Activated CD4-positive, alpha-beta T cell treated with anti-CD3 and anti-CD28 coated beads for 36 hours (primary cell): ENCODE measurements at places on chromosomes 7 and 10.

GRCh38 chr10:77328272-77328816, 309.3 kb downstream of the KCNMA1 start:
- DNase-seq, result peak; percentile 41

DNA sequence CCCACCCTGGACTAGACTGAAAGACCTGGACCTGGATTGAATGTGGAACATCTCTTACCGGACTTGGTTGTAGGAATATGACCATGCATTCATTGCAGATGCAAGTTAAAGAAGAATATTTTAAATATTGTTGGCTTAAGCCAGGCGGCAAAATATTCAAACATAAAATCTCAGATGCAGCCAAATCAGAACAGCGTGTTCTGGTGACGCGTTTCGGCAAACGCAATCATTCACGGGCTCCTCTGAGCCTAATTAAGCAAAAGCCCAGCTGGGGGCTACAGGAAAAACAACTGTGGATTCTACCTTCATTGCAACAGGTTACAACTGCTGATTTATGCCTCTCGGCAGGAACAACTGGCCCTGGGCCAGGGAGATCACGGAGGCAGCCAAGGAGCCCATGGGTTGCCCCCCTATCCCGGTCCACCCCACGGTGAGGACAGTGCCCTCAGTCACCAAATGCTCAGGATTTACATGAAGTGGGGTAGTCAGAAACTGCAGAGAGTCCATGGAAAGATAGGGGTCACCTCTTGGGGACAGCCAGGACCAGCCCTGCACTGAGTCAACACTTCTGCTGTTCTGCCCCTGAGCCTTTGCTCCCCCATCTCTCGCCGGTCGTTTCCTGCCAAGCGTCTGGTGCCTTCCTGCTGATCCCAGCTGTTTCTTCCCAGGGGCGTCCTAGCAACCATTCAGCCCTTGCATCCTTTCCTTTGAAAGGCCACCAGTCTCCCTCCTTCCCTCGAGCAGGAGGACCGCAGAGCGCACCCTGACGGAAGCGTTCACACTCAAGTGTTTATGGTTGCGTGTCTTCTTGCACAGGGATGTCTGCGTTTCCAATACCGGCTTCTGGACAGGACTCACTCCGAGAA, 64.4 kb upstream of the SFMBT2 start:
- DNase-seq, result no peak

- no peak for DNase-seq
These were observed 282.5 kb downstream of the BMPER start for GRCh38 chr7:34187798-34188307.

DNA sequence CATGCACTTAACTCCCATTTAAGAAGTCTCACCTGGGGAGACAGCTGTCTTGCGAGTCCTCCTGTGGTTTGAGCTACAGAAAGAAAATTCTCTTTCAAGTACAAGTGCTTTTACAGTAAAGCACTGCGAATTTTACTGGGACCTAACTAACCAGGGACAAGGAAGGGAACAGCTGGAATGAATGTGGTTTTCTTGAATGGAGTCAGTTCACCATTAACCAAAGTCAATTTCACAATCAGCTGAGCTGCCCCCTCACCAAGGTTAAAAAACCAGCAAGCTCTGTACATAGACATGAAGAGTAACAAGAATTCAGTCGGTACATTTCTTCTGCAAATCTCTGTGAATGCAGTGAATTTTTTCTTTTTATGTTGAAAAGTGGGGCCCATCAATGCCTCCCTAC, 56.3 kb downstream of the GFRA1 start:
- DNase-seq, result no peak

DNA sequence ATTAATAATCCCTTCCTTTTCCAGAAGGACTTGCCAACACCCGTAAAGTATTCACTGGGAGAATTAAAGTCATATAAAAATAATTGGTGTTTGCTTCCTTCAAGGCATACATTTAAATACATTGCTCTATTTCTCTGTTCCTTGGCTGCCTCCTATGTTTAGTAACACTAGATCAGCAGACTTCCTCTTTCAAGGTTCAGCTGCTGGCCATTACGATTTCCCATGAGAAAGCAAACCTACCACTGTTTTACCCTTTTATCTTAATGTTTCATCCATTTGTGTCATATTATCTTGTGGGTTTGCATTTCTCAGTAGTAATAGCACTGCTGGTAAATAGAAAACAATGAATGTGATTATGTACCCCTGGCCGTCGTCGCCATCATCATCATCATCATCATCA, 313.8 kb upstream of the BMPER start:
- no peak for DNase-seq

DNA sequence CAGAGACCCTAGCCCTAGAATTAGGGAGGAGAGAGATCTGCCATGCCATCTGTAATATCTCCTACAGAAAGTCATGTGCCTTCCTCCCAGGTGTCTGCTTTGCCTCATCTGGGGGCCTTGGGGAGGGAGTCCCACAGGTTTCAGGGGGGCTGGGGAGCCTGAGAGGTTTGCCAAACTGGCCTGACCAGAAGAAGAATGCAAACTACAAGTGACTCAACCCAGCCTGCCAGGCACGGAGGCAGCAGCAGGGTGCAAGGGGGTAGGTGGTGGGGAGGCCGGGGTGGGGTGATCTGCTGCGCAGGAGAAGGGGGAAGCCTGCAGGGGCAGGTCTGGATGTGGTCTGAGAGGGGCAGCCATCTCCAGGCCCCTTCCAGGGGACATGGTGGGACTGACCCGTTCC, 9.6 kb upstream of the TRIM8 start:
- no peak for DNase-seq

DNA sequence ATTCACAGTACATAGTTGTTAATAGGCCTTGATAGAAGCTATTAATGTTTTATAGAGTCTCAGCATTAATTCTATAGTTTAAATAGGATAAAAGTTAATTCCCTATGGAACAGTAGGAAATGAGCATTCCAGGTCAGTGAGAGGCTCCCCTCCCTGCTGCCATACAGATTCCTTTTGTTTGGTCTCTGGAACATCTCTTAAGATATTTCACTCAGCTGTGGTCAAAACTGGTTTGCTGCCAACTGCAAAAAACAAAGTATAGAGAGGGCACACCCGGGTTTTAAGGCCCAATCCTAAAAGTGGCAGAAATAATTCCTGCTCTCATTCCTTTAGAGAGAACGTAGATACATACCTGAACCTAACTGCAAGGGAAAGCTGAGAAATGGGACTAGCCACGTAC, 51.3 kb downstream of the MDFIC start:
- DNase-seq, result no peak

DNA sequence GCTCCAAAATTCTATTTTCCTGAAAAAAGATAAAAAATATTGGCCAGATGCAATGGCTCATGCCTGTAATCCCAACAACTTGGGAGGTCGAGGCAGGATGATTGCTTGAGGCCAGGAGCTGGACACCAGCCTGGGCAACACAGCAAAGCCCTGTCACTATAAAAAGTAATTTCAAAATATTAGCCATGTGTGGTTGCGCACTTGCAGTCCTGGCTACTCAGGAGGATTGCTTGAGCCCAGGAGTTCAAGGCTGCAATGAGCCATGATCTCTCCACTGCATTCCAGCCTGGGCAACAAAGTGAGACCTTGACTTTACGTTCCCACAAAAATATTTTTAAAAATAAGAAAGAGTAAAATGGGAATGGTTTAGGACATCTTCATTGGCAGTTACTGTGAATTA, 104.1 kb upstream of the AFAP1L2 start:
- DNase-seq, result no peak

GRCh38 chr7:147432576-147432975, 1158.0 kb upstream of the C7orf33 start:
- DNase-seq, result no peak

- DNase-seq, result no peak
These were observed 42.2 kb downstream of the SUFU start for GRCh38 chr10:102545997-102546396.

GRCh38 chr10:18321371-18321770, 181.1 kb downstream of the CACNB2 start:
- DNase-seq, result no peak

DNA sequence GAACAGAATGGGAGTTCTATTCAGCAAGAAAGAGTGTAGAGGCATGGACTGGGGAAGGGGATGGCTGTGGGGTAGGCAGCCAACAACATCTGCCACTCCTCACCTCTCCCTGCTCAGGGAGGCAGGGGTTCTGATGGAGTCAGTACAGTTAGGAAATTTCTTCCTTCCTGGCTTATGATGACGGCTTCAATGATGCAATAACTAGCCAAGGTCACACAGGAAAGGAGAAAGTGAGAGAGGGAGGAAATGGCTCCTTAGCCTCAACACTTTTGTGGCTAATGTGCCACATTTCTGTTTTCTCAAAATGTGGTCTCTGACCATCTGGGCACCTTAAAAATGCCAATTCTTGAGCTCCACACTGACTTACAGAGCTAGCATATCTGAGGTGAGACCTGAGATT, 79.3 kb upstream of the PDZD8 start:
- no peak for DNase-seq

DNA sequence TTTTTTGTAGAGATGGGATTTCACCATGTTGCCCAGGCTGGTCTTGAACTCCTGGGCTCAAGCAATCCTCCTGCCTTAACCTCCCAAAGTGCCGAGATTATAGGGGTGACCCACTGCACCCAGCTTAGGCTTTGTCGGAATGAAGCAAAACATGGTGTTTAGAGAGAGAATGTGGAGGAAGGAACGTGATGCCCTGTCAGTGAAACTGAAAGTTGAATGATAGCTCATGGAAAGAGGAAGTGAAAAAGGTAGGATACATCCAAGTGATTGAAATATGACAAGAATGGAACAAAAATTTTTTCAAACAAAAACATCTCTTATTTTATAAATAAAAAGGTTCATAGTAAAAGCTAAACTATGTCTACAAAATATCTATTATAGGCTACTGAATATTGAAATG, 5.9 kb downstream of the AKAP9 start:
- DNase-seq, result no peak

DNA sequence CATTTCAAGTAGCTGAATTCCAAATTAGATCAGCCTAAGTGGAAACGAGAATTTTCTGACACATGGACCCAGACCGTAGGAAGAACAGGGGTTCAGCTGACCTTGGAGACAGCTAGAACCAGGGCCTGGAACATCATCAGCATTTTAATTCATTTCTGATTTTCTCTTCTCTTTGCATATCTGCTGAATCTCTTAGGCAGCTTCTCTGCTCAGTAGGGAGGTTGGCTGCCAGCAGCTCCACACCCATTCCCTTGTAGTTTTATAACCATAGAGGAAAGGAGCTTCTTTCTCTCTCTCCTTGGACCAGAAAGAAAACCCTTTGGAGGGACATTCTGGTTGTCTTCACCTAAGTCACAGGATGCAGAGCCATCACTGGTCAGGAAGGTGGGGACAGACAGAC, 36.0 kb downstream of the LMTK2 start:
- no peak for DNase-seq

- DNase-seq, result no peak
These were observed 103.3 kb downstream of the GRB10 start for GRCh38 chr7:50679218-50680007.

DNA sequence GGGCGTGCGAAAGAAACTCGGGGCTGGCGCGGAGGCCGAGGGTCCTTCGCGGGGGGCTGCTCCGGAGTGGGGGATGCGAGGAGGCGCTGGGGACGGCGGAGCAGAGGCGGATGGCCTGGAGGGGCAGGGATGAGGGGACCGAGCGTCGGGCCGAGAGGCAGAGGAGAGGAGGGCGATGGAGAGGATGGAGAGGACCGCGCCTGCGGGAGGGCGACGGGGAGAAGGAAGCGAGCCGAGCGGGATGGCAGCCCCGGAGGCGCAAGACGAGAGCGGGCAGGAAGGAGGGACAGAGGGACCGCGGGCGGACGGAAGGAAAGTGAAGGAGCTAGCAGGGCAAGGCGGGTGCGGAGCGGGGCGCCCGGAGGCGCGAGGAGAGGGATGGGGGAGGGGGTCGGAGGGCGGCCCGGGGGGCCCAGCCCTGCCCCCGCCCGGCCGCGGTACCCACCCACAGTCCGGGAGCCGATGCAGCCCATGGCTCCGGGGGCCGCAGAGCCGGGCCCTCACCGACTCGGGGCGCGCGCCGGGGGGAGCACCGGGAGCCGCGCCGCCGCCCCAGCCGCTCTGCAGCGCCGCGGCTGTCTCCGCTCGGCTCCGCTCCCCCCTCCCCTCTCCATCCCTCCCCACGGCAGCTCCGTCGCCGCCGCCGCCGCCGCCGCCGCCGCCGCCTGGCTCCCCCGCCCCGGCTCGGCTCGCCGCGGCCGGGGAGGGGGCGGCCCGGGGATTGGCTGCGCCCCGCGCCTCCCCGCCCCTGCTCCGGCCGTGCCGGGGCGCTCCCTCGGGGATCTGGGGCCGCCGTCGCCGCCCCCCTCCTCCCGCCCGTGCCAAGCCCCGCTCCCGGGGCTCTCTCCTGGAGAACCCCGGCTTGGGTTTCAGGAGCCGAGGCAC, at the start of gene FAM131B:
FAM131B (minus strand) TSS at position 583 of the 885 bp plus-strand sequence; CDS start at position 473, 110 bp downstream.
- peak; percentile 60 for DNase-seq

DNA sequence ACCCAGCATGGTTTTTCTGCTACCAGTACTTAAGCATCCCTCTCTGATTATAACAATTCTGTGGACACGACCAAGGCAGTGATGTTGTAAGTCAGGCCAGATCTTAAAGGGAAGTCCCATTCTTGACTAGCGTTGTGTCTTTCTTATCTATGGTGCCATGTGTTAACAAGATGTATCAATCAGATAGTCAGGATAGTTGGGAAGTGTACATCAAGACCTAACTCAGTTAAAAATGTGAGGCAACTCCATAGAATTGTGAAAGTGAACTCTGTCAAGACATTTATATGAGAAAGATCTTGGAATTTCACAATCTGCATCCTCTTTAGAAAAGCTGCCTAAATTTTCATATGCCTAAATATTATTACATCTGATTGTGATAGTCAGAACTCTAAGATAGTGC, 341.7 kb upstream of the SEMA3D start:
- no peak for DNase-seq

GRCh38 chr10:103155471-103156085, 37.5 kb downstream of the NT5C2 start:
- no peak for DNase-seq

DNA sequence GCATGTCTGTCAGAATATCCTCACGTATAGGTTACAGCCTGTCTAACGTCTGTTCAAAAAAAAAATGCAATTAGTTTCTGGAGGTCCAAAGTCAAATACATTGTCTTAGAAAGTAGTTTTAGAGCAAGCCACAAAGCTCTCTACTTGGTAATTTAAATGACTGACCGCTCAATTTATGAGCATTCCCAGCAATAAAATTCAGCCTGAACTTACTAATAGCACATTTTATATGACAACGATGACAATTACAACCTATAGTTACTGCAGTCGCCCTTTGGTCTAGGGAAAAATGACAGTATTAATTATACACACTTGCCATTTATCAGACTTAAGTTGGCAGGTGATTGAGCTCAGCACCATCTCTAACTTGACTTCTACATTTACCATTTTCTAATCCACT, 425.8 kb upstream of the STEAP1 start:
- no peak for DNase-seq

GRCh38 chr7:154559454-154559853, 443.5 kb downstream of the PAXIP1 start:
- no peak for DNase-seq

DNA sequence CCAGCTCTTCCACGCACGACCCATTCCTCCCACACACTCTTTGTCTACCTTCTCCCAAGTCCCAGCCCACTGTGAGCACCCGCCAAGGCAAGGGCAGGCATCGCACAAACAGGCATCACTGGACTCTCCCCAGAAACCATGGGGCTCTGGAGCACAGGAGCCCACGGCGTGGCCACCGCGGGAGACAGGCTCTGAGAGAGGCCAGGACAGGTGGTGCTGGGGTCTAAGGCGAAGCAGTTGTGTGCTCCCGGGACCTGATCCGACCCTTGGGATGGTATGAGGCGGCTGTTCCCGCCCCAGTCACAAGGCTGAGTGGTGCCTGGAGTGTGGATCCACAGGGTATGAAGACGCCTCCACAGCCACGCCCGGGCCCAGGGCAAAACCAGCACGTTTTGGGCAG, 156.9 kb downstream of the MAD1L1 start:
- DNase-seq, result no peak

GRCh38 chr7:155356323-155357105, 58.8 kb downstream of the INSIG1 start:
- DNase-seq, result no peak
